Neural crest cell (in vitro differentiated cells): ENCODE measurements at places on chromosomes 3 and 15.

GRCh38 chr15:99433026-99433756, 132.6 kb upstream of the MEF2A start:
- no peak for DNase-seq

DNA sequence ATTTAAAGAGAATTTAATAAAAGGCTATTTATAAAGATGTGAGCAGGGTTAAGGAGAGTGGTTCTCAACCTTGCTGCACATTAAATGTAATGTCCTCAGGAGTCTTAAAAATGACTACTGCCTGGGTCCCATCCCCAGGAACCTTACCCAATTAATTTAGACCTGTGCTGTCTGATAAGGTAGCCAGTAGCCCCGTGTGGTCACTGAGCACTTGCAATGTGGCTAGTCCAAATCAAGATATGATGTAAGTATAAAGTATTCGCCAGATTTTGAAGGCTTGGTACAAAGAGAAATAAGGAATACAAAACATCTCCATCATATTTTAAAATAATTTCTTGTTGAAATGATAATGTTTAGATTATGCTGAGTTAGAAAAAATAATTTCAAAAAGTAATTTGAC, 343.3 kb upstream of the PPP2R3A start:
- no peak for DNase-seq

GRCh38 chr3:38755130-38755529, 60.9 kb downstream of the SCN10A start:
- DNase-seq, result no peak

GRCh38 chr15:92595506-92596381, 59.8 kb downstream of the FAM174B start:
- DNase-seq, result no peak

DNA sequence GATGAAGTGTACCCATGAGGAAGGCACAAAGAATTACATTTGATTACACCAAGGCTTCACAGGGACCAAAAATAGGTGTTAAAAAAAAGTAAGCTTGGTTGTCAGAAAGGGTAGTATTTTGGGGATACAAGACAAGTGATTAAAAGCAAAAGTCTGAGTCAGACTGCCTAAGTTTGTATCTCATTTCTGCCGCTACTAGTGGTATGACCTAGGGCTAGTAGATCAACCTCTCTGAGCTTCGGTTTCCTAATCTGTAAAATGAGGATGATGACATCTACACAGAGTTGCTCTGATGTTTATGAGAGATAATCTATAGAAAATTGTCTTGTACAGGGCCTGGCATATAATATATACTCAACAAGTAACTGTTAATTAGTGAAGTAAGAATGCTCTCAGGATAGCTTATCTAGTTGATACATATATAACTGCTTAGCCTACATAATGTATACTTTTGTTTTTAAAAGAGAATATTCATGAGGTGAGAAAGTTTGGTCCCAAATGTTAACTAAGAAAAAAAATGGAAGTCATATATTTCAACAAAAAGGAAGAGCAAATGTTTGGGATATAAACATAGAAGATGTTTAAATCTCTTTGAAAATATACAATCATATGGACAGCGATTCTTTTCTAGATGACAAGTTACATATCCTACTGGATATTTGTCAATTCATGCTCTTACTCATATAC, 163.0 kb upstream of the SLC2A2 start:
- no peak for DNase-seq

DNA sequence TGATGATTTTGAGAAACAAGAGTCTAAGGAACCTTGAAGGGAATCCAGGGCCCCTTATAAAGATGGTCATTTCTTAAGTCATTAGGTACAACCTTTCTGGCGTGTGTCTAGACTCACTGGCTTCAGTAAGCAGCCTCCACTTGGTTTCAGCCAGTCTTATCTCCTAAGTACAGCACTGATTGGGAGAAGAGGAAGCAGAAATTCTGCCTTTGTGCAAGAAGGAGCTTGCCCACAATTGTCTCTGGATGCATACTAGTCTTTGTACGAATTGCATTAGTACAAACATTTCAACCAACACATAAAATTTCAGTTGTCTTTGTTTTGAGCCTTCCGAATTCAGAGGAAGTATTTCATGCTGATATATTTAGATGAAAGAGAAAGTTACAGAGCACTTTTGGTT, 139.4 kb downstream of the SLCO3A1 start:
- DNase-seq, result no peak

DNA sequence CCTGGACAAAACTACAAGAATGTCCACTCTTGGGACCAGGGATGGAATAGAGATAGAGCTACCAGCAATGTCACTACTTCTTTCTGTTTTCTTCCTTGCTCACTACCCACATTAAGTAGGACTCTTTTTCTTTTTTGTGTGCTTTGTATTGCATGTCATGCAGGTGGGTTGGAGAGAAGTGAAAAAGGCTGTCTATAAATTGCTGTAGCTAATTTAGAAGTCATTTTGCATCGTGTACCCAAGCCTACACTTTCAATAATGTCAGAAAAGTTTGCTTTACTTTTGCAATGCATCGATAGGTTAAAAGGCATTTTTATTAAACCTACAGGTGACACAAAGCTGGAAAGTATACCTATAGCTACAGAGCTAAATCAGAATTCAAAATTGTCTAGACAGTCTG, 58.9 kb downstream of the GTF2E1 start:
- DNase-seq, result no peak

DNA sequence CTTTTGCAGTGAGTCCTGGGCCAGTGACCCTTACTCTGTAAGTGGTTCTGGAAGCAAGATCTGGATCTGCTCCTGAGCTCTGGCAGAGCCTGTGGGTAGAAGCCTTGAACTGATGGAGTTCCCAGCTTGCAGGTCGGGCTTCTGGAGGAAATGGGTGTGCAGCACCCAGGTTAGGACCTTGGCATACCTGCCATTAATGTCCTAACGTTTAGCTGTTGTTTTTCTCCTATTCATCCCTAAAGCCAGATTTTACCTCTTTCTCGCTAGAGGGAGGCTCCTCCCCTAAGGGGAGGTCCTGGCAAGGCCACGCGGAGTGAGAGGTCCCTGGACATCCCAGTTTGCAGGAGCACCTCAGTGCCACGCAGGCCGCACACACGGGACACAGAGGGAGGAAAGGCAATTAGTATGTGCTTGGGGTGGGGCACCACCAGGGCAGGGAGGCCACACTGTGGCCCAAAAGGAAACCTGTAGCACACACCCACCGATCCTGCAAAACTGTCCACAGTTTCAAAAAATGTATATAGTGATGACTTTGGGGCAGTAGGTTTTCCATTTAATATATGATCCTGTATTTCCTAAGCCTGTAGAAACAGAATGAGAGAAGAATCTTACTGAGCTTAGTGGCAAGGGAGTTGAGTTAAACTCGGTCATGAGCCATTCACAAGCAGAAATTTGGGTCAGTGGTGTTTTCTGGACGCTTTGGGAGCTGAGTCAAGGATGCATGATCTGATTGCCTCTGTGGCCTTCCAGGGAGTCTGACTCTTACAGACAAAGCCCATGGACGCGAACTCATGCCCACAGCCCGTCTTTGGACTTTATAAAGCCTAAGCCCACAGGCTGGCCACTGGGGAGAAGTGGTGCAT, 148.7 kb downstream of the LRRK1 start:
- DNase-seq, result no peak

DNA sequence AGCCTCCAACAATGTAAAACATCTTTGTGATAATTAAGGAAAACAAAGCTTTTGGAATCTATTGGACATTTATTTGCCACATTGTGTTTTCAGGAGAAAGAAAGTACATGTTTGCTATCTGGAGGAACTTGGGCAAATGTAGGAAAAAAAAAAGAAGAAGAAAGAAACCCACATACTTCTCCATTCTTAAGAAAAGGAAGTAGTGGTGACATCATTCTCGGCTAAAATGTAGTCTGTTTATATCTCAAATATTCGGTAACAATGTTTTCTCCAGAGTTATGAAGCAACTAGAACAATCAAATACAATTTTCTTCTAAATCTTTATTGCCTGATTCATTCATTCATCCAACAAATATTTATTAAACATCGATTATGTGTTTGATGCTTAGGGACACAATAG, 2.3 kb upstream of the TGFBR2 start:
- DNase-seq, result no peak

GRCh38 chr3:25962255-25962654, 172.4 kb downstream of the OXSM start:
- DNase-seq, result no peak

DNA sequence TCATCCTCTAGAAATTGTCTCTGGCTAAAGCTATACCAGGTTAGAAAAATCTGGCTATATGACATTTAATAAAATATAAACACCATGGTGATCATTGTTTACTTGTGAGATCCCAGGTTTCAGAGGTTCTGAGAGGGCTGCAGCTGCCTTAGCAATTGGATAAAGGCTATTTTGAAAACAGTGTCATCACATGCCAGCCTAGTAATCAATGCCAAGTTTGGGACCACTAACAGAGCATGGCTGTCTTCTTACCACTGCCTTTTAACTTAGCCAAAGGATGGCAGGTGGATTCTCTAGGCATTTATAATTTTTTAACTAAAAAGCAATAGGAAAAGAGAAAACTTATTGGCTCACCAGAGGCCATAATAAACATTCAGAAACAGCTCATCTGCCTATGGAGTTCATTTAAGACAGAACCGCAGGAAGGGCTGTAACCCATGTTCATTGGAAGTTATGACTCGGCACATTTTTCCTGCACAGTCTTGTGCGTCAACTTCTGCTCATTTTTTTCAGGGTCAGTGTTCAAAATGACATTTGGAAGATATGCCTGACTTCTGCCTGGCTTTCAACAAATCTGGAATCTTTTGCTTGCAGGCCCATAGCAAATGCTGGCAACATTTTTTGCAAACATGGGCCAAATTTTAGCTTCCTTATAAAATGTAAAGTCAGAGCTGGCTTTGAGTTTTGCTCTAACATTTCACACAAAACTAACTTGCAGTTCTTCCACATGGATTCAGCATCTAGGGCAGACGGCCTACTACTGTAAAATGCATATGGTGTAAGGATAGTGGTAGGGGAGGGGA, 476.0 kb upstream of the TBL1XR1 start:
- no peak for DNase-seq

- DNase-seq, result no peak
Measured at GRCh38 chr3:146590521-146590920, 14.6 kb downstream of the PLSCR5 start.

- no peak for DNase-seq
Measured at GRCh38 chr3:134302674-134303073, 52.0 kb upstream of the RYK start.

GRCh38 chr3:100416863-100417262, 15.5 kb downstream of the LNP1 start:
- no peak for DNase-seq

DNA sequence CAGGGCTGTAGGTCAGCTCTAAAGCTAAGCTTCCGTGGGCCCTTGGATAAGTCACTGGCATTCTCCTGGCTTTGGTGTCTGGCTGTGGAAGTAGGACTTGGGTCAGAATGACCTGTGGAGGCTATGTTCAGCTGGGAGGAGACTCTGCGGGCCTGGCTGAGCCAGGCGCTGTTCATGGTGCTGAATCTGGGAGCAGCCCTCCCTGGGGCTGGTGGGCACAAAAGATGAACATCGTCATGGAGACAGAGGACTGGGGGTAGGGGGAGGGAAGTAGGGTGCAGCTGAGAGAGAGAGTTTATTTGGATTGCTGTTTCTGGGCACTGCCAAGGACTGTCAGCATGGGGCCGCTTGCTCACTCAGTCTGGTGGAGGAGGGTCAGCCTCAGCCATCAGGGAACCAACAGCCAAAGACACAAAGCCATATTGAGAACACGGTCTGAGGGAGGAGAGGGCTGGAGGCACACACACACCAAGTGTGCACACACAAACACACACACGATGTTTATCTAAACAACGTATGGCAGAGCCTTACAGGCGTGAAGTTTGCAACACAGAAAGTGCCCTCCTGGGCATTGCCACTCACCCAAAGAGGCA, 120.7 kb upstream of the LINGO1 start:
- peak; percentile 73 for DNase-seq

DNA sequence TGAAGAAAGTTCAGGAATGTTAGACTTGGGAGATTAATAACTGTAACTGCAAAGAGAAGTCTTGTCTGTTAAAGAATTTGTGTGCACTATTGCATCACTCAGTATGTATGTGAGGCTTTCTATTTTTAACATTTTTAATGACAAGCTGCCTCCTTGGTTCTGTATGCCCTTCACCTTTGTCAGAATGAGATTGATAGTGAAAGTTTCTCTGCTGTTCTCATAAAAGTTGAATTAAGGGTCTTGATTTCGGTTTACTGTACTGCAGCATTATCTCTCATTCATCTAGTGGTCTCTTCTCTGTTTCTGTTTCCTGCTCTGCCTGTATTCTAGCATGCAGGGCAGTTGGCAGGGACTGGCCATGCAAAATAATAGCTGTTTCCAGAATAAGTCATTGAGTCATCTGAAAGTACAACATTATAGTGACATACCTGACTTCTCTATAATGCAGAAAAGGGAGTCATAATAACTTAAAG, 454.9 kb downstream of the IL5RA start:
- DNase-seq, result no peak

DNA sequence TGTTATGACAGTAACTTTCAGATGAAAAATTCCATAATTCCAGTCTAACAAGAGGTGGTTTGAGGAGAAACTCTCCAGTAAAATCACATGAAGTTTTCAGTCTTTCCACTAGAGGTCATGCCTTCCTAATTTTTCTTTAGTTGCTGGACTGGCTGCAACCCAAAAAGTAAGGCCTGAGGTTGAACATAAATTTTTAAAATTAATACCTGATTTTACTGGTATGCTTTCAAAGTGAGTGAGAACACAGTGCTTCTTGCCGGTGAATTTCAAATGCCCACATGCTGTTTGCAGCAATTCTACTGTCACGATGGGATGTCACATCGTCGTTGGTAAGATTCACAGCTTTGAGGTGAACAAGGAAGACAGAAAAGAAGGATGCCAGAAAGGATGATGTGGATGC, 89.0 kb upstream of the FGF12 start:
- peak; percentile 1 for DNase-seq

DNA sequence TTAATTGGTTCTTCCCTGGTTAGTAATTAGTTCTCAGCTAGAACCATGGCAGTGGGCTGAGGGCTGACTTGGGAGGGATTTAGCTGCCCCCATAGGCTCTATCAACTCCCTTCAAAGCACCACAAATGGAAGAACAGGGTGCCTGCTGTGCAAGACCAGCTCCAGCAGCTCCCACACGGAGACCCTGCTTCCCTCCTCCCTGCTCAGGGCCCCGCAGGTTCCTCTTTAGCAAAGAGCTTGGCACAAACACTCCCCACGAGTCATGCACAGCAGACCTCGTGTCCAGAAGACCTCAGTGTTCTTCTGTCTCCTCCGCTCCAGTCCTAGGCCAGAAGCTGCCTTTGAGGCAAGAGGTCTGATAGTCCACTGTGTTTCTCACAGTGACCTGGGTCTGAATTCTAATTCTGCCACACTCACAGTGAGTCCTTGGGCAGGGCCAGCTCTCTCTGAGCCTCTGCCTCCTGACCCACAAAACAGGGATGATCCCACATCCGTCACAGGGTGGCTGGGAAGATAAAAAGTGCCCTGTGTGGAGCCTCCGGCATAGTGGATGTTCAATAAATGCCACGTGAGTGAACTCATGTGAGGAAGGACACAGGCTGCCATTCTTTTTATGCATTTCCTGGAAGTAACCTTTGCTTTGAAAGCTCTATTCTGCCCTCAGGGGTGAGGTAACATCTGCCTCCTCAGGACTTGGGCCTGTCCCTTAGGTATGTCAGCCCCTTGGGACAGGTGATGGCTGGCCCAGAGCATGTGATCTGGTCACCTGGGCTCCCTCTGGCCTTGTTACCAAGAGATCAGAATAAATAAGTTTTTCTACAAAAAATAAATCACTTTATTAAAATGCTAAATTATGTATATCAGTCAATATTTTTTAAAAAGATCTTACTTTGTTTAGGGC, 7.6 kb downstream of the RAB6B start:
- DNase-seq, result no peak

- no peak for DNase-seq
Measured at GRCh38 chr3:59186725-59187124, 136.9 kb upstream of the CFAP20DC start.

GRCh38 chr15:41606997-41607396, 48.0 kb downstream of the TYRO3 start:
- no peak for DNase-seq
